ENCODE measurements at places on chromosomes 3 and 15.

GRCh38 chr3:171095063-171095462, 68.5 kb upstream of the SLC2A2 start:
- peak overlapping the region; percentile 36 for H3K27ac ChIP-seq
- no peaks in the 10 kb centered on the region for H3K27me3 ChIP-seq
- H3K4me1 ChIP-seq, result no peaks in the 10 kb centered on the region
- DNase-seq, result no peak

DNA sequence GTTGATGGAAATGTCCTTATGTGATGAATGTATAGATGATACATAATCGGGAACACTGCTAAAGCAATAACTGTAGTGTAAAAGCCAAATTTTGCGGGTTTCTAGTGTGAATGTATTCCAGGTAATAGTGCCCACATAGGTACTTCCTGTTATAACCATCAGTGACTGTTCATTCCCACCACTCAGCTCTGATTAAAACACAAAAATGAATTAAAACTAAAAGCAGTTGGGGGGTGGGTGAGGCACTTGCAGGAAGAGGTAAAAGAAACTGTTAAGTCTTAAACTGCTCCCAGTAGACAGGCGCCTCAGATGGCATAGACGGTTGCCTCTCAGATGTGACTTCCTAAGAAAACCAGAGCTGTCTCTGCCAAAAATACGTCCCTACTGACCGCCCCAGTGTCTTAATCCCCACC, 893 bp upstream of the MTHFS start:
- peaks cover 11% of the 10 kb centered on the region for H3K36me3 ChIP-seq
- peak overlapping the region; percentile 98 for H3K27ac ChIP-seq
- no peaks in the 10 kb centered on the region for H3K27me3 ChIP-seq

- no peak within 1 kb of the TSS for H3K27ac ChIP-seq
- H3K4me1 ChIP-seq, result no peaks in the 10 kb centered on the region
- H3K4me3 ChIP-seq, result no peak within 1 kb of the TSS
- no peak for DNase-seq
- H3K27me3 ChIP-seq, result peaks cover 64% of the 10 kb centered on the region
- no peaks in the 10 kb centered on the region for H3K36me3 ChIP-seq
Observed at GRCh38 chr3:170585937-170586310, at the start of gene SLC7A14. TSS of gene SLC7A14 (minus strand) at chr3:170586075. CDS start at chr3:170526936, 59,139 bp downstream.

- H3K4me1 ChIP-seq, result no peaks in the 10 kb centered on the region
- no peaks in the 10 kb centered on the region for H3K27me3 ChIP-seq
- H3K36me3 ChIP-seq, result no peaks in the 10 kb centered on the region
Observed at GRCh38 chr15:60871731-60872130, 357.4 kb downstream of the RORA start.

- H3K36me3 ChIP-seq, result peaks cover 2% of the 10 kb centered on the region
- peaks cover 23% of the 10 kb centered on the region for H3K4me1 ChIP-seq
- no peak overlapping the region for H3K27ac ChIP-seq
- no peaks in the 10 kb centered on the region for H3K27me3 ChIP-seq
Observed at GRCh38 chr3:23875113-23875725, 41.6 kb downstream of the NKIRAS1 start.

DNA sequence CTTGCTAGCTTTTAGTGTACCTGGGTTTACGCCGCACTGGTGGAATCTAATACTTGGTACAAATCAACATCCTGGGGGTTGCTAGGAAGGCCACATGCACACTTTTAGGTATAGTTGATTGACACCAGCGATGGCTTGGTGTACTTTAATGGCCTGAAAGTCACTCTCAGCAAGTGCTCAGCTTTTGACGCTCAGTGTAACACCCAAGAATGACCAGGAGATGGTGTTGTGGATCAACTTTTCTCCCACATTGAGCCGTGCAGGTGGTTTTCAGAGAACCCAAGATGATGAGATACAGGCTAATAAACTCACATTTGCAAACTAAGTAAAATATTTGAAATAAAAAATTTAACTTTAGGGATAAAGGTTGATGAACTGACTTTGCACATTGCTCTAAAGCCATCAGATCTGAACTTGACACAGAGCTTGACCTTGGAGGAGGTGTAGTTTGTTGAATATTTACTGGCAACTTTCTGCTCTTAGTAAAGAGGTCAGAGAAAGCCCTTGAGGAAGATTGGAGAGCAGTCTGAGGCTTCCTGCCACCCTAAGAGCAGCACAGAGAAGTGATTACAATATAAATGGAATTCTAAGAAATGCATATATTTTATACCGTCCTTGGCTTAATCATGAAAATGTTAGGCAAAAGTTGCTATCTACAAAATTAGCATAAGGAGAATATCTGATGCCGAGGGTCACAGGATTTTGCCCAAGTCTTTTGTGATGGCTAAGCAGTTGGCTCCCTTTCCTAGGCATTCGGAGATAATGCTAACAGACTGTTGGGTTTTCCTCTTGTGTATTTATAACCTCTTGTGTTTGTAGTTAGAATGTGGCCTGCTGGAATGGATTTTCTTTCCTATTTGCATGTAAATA, 143.4 kb upstream of the RASGRP1 start:
- DNase-seq, result peak; percentile 25
- peaks cover under 1% of the 10 kb centered on the region for H3K27me3 ChIP-seq
- no peak overlapping the region for H3K4me3 ChIP-seq
- H3K27ac ChIP-seq, result no peak overlapping the region
- H3K4me1 ChIP-seq, result no peaks in the 10 kb centered on the region

DNA sequence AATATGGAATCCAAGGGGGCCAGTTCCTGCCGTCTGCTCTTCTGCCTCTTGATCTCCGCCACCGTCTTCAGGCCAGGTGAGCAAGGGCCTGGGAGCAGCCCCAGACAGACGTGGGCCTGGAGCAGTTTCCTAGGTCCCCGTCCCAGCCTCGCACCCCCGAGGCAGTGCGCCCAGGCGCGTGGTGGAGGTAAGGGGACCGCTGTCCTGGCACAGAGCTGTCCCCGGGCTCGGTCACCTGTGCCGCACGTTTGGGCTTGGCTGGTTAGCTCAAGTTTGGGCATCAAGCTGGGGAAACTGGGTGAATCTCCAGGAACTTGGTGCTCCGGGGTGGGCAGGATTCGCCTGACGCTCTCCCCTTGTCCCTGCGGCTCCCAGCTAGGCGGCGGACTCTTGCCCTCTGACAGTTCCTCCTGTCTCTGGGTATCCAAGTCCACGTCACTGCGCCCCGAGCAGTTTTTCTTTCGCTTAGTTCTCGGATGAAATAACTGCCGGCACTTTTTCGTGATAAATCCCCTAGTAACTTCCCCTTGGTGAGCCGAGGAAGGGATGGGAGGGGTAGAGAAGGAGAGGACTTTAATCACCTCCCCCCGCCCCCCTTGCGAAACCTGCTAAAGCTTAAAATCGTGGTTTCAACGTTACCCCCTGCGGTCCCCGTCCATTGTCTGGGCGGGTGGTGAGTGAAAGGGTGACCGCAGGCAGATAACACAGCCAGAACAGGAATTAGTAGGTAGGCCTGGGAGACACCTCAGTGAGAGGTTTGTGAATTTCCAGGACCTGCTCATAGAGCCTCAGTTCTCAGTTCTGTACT, 901 bp downstream of the ALCAM start:
- peak overlapping the region; percentile 99 for H3K27ac ChIP-seq
- H3K4me3 ChIP-seq, result peak overlapping the region; percentile 99
- peak; percentile 25 for DNase-seq
- H3K27me3 ChIP-seq, result no peaks in the 10 kb centered on the region

DNA sequence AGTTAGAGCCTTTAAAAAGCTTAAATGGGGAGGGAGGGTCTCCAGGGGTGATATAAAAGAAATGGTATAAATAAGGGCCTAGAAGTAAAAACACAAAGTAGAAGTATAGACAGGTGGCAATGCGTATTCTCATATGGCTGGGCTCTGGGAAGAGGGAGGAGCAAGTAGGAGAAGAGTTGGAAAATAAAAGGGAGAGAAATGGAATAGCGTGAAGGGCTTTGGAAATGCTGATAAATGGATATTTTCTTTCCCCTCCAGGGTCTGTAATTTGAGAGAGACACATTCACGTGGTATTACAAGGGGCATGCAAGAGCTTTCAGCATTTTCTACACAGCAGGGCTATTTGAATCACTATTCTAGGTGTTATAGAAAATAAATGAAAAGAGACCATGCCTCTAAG, 313.7 kb downstream of the RYR3 start:
- no peaks in the 10 kb centered on the region for H3K4me1 ChIP-seq
- no peak for DNase-seq
- H3K4me3 ChIP-seq, result no peak overlapping the region
- H3K36me3 ChIP-seq, result no peaks in the 10 kb centered on the region
- H3K27me3 ChIP-seq, result peaks cover 50% of the 10 kb centered on the region

DNA sequence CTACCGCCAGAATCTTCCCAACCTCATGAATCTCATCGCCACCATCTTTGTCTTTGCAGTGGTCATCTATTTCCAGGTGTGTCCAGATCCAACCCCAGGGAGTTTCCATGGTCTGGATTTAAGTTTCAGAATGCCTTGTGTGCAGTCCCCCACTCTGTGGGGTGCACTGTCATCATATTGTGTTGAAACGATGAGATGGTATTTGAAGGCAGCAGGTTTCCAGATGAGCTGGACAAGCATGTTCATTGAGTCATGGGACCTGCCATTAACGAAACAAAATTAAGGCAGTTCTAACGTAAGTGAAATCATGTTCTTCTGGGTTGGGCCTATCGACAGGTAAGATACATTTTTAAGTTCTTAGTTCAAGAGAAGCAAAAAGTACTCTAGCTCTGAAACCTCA, 12.7 kb downstream of the SEC61A1 start:
- peak overlapping the region; percentile 25 for H3K4me3 ChIP-seq
- no peak overlapping the region for H3K27ac ChIP-seq

DNA sequence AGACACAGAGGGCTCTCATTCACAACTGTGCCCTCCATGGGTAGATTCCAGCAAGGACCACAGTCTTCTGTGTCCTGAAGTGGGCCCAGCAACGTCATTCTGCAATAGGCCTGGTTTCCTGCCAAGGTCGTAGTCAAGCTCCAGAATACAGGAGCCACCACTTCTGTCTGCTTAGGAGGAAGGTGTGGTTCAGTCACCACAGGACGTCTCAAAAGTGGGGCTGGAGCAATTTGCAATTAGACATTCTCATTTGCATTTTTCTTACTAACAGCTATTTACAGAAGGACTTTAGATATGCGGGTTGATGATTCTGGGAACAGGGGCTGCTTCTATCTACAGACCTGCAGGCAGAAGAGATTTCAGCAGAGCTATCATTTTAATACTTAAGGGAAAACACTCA, 58.7 kb upstream of the MYRIP start:
- peaks cover 21% of the 10 kb centered on the region for H3K27me3 ChIP-seq
- no peak overlapping the region for H3K4me3 ChIP-seq
- H3K36me3 ChIP-seq, result no peaks in the 10 kb centered on the region
- DNase-seq, result no peak
- H3K4me1 ChIP-seq, result no peaks in the 10 kb centered on the region
- no peak overlapping the region for H3K27ac ChIP-seq

- peaks cover 53% of the 10 kb centered on the region for H3K4me1 ChIP-seq
- H3K27ac ChIP-seq, result peak overlapping the region; percentile 67
- H3K27me3 ChIP-seq, result no peaks in the 10 kb centered on the region
- peak overlapping the region; percentile 69 for H3K4me3 ChIP-seq
Observed at GRCh38 chr3:56887402-56888025, 85.8 kb upstream of the ARHGEF3 start.

DNA sequence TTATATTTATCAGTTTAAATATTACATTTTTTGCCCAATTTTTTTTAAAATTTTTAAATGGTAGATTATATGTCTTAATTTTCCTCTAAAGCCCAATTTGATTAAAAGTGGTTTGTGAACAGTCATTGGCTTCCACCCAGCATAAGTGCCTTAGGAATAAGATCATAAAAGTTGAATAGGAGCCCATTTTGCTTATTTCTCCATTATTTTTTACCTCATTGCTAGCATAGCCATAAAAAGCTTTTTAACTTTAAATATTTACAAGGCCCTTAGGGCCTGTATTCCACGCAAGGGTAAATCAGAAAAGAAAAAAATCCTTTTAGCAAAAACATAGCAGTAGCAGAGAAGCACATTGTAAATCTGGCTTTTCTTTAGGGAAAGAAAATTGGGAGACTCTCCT, 9.0 kb downstream of the TTC14 start:
- H3K36me3 ChIP-seq, result peaks cover 61% of the 10 kb centered on the region
- no peak for DNase-seq
- H3K27ac ChIP-seq, result no peak overlapping the region
- H3K4me1 ChIP-seq, result peaks cover 4% of the 10 kb centered on the region
- H3K4me3 ChIP-seq, result no peak overlapping the region

GRCh38 chr3:38022896-38023709, 6.3 kb downstream of the PLCD1 start:
- no peak for DNase-seq
- H3K27me3 ChIP-seq, result no peaks in the 10 kb centered on the region
- H3K27ac ChIP-seq, result peak overlapping the region; percentile 94
- peaks cover 20% of the 10 kb centered on the region for H3K36me3 ChIP-seq
- peak overlapping the region; percentile 82 for H3K4me3 ChIP-seq

DNA sequence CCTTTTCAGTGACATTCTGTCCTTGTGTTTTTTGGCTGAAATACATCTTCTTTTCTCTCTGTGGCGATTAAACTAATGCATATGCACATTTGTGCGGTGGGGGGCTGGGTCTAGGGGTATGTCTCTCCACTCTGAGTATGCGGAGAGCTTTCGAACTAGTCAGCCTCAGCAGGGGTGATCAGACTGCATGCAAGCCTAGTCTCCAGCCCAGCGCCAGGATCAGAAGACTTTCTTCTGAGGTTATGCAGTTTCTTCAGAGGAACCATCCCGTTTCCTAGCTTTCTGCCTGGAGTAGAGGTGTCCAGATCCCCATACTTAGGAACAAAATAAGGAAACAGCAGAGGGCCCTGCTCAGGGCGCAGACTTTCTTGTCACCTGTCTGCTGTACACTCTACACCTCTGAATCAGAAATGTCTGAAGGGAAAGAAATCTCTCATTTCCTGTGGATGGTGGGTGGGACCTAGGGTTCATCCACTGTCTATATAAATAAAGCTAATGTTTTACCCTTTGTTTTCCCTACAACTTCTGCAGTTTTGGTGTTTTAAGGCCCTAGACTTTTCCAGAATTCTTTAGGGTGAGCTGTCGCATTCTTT, 230.4 kb downstream of the ABHD5 start:
- peaks cover 9% of the 10 kb centered on the region for H3K4me1 ChIP-seq
- no peak overlapping the region for H3K27ac ChIP-seq
- peaks cover 71% of the 10 kb centered on the region for H3K27me3 ChIP-seq
- H3K4me3 ChIP-seq, result no peak overlapping the region

DNA sequence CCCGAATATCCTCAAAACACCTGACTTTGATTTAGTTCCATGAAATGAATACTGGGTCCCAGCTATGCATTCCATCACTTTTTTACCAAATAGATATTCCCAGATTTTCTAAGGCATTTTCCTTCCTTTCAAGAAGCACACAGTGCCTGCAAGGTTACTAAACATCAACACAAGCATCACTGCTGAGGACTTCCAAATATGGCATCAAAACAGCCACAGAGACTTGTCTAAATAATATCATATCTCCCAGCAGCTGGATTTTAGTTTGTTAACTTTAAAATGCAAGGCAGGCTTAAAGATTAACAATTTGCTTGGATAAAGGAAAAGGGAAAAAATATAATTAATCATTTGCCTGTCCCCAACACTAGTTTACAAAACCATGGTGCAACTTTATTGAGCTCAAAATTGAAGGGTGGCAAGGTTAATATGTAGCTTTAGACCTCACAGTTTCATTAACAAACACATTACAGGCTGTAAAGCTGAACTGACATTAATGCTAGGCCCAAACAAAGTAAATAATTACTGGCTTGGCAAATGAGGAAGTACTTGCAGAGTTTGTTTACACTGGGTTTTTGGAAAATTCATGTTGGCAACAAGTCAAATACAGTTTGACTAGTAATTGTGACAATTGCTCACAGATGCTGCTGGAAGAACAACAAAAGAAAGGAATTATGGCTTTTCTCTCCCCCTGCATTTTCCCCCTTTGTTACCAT, 401.7 kb upstream of the CDIN1 start:
- no peaks in the 10 kb centered on the region for H3K27me3 ChIP-seq
- H3K4me3 ChIP-seq, result no peak overlapping the region
- H3K27ac ChIP-seq, result no peak overlapping the region
- DNase-seq, result no peak

Data from central memory CD8-positive, alpha-beta T cell (primary cell).